ENCODE measurements at places on chromosomes 3 and 15.
A peak's percentile ranks its signal among the peaks of the same experiment; 100 is the strongest.

DNA sequence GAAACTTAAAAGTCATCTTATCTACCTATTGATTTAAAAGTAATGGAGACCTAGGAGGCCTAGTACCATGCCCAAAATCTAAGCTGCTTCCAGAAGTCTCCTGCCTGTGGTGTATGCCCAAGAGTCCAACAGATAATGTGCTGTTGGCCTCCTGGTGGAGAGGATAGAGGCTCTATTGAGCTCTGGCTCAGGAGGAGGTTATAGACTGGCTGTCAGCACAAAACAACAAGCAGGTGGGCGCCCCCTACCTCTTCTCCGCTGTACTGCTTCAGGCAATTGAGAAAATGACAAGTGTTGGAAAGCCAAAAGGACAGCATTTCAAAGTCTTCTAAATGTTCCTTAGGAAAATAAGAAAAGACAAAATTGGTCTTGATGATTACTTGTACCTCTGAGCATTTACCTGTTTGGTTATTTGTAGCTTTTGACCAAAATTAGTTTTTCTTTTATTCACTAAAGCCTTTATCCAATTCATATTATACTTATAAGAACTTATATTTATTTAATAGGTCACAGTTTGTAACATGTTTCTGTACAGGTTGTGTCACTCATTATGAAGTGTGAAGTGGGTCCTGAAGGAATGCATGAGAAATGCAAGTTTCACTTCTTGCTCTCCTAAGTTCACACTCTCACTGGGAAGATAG, 17.2 kb upstream of the GNB5 start:
- peak; percentile 54 for DNase-seq

- no peak for DNase-seq
Measured at GRCh38 chr3:86785386-86785785, 205.6 kb downstream of the VGLL3 start.

DNA sequence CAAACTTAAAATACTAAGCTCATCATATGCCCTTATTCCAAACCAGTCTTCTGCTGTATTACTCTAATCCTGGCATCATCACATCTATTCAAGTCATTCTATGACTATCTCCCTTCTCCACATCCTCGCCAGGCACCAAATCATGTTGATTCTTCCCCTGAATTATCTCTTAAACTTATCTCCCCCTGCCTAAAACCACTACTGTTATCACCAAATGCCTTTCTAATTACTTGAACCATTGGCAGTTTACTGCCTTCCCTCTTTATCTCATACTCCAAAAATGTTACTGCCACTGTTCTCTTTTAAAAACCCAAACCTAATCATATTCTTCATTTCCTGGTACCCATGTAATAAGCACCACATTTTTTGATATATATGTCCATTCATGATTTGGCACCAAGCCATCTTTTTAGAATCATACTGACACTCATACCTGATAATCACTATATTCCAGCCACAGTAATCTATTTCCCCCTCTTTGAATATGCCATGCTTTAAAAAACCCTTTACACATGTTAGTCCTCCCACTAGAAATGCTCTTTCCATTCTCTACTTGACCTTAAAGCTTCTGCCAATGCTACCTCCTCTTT, 126.8 kb downstream of the PEAK1 start:
- DNase-seq = no peak

DNA sequence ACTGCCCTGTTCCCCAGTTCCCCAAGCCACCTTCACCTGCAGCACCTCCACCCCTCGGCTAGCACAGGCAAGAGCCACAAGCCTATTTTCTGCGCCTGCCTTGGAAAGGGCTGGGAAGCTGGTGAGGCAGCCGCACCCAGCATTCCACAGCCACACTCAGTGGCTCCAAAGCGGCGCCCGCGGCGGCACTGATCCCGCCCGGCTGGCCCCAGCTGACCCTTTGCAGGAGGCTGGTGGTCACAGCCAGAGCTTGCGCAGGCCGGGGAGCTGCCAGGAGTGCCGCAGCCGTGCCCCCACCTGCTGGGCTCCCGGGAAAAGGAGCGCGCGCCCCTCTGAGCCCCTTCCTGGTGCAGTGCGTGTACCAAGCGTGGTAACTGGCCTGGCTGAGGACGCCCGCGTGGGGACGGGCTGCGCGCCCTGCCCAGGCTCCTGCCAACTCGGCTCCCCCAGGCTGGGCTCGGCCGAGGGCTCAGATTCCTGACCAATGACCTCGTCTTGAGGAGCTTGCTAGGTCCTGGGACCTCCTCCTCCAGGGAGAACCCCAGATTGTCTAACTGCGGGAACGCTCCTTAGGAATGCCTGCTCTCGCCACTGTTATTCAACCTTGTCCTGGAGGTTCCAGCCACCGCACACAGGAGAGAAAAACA, 13.3 kb downstream of the GRAMD2A start:
- no peak for DNase-seq

DNA sequence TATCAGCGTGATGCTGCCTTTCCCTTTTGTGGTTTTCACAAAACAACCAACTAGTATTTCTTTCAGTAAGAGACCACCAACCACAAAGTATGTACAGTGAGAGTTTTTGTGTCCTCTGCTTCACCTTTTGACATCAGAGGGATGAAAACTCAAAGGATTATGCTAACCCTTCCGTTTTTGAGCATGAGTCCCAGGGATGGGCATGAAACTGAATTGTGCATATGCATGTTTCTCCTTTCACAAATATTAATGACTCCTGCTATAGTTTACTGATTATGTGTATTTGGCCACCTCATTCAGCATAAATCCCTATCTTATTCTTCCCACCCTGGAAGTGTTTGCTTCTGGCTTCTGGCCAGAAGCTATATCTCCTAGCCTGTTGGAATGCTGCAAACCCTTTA, 59.2 kb downstream of the RSRC1 start:
- no peak for DNase-seq

- no peak for DNase-seq
Measured at GRCh38 chr15:68315035-68315434, 37.5 kb downstream of the FEM1B start.

- DNase-seq = no peak
Measured at GRCh38 chr15:81376231-81376630, 2.2 kb upstream of the TMC3 start.

DNA sequence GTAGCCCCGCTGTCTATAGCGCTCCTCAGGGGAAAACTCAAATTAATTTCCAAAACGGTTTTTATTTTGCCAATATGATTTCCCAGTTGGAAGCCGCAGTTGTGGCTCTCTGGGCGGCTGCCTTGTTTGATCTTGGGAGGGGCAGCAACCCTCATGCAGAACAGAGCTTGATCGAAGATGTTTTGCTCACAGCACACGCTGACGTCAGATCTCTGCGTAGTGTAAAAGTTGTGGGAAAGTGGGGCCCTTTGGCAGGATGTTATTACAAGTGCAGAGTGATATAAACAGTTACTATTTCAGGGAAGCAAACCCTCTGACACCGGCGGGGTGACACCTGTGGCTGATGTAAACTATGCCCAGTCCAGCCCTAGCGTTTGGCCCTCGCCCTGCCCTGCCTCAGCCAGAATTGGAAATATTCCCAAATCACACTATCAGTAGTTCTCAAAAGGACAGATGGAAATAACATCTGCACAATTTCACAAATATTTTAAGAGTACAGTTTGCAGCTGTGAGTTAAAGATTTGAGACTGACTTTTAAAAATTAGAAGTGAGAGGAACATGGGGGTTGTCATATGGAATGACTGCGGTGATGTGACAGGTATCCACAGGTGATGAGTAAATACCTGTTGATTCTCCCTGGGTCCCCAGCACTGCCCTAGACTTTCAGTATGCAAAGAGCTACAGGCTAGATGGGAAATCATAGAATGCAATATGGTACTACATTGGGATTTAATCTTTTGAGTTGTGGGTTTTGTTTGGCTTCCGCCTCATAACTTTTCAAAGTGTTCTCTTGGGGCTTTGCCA, 1.7 kb downstream of the SYNM start:
- DNase-seq = no peak

DNA sequence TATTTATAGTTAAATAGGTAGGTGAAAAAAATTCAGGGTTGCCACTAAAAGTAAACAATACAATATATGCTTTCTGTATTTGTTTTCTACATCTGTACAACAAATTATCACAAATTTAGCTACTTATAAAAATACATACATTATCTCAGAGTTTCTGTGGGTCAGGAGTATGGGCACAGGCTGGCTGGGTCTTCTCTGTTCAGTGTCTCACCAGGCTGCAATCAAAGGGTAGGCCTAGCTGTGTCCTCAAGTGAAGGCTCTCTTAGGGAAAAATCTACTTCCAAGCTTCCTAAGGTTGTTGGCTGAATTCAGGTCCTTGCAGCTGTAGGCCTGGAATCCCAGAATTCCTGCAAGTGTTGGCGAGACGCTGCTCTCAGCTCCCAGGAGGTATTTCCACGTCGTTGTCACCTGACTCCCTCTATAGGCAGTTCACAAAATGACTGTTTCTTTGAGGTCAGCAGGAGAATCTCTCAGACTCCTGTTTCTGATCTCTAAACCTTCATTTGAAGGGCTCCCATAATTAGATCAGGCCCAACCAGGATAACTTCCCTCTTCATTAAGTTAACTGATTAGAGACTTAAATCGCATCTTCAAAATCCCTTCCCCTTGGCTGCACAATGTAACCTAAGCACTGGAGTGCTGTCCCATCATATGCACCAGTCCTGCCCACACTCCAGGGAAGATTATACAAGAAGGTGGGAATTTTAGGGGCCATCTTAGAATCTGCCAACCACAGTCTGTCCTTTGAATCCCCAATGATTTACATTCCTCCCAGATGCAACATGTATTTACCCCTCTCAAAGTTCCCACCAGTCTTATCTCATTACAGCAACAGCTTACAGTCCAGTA, 296.6 kb downstream of the SUCLG2 start:
- DNase-seq = no peak

GRCh38 chr3:186788482-186789370, 5.3 kb downstream of the EIF4A2 start:
- no peak for DNase-seq

- DNase-seq = no peak
Measured at GRCh38 chr3:63611382-63611781, 41.1 kb upstream of the SNTN start.

- no peak for DNase-seq
Measured at GRCh38 chr3:18295171-18295920, 129.8 kb downstream of the SATB1 start.

GRCh38 chr15:100109486-100110035, 232.2 kb downstream of the ADAMTS17 start:
- no peak for DNase-seq

DNA sequence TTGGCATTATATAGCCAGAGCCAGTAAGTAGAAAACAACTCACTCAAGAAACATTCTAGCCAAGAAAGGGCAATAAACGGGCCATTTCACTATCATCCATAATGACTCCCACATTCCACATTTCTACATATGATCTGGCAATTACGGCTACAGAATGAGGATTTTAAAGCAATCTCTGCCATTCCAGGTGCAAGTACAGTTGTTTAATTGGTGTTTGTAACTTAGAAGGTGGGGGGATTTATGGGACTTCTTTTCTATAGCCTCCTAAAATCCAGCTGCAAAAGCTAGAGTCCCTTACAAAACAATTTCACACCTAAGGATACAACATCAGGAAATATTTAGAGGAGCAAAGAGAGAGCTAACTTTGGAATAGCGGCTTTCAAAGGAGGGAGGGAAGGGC, 295.4 kb upstream of the RORA start:
- DNase-seq = no peak

DNA sequence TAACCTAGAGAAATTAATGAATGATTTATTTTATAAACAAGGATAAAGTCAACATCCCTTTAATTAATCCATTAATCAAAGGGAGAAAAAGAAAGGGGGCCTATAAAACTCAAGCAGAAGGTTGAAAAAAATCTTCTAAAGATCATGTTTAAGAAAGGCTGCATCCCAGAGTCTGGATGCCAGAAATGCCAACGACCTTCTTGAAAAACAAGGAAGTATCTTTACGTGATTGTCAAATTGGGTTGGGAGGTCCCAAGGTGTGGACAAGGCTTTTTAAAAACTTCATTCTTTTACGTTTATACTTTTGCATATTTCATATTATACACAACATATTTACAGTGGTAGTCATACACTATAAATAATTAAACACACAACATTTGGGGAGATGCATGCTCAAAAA, 1.6 kb downstream of the GOLGB1 start:
- no peak for DNase-seq

DNA sequence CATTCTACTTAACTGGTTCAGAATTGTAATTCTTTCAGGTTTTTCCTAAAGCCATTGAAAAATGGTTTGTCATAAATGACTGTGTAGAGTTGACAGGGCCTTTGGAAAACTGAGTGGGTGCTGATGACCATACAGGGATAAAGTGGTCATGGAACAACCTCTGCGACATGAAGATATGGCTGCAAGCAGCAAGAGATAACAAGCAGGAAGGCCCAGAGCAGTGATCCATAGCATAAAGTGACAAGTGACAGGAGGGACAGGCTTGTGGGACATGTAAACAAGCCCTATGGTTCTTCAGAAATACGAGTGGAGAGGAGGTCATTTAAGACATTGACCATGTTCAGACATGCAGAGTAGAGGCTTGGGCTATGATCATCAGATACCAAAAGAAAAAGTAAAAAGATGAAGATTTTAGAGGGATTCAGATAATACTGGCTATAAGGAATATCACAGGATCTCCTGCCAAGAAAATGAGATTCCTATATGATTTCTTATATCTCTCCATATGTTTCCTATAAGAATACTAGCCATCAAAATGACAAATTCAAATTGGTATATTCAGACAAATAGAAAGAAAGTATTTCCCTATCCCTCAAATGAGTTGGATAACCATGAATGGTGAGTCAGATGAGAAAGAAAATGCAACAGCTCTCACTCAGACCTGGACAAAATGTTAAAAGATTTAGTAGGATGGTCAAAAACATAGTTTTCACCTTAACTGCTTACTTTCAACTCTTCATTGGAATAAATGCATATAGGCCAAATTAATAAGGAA, 827.6 kb upstream of the CFAP20DC start:
- DNase-seq = no peak

DNA sequence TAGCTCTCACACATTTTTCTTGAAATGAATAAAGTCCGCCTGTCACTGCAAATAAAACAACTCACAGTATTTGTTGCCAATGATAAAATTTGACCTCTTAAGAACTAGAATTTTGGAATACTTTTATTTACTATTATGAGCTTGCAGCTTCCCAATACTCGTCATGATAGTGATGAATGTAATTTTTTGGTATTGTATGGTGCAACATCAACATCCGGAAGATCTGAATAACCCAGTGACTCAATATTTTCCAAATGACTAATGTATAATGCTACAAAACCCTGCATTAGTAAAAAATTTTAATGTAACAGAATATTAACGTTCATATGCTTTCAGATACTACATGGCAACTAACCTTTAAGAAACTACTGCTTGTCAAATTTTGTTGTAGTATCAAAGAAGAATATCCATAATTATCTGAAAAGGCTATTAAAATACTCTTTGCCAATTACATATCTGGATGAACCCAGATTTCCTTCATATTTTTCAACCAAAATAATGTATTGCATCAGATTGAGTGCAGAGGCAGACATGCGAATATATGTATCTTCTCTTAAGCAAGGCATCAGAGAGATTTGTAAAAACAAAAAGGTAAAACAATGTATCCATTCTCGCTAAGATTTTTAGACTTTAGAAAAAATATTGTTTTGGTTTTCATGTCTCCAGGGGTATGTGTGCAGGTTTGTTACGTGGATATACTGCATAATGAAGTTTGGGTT, 95.3 kb downstream of the IGF2BP2 start:
- no peak for DNase-seq

Data from activated naive CD4-positive, alpha-beta T cell (primary cell).